ENCODE measurements at places on chromosomes 2 and 18.

DNA sequence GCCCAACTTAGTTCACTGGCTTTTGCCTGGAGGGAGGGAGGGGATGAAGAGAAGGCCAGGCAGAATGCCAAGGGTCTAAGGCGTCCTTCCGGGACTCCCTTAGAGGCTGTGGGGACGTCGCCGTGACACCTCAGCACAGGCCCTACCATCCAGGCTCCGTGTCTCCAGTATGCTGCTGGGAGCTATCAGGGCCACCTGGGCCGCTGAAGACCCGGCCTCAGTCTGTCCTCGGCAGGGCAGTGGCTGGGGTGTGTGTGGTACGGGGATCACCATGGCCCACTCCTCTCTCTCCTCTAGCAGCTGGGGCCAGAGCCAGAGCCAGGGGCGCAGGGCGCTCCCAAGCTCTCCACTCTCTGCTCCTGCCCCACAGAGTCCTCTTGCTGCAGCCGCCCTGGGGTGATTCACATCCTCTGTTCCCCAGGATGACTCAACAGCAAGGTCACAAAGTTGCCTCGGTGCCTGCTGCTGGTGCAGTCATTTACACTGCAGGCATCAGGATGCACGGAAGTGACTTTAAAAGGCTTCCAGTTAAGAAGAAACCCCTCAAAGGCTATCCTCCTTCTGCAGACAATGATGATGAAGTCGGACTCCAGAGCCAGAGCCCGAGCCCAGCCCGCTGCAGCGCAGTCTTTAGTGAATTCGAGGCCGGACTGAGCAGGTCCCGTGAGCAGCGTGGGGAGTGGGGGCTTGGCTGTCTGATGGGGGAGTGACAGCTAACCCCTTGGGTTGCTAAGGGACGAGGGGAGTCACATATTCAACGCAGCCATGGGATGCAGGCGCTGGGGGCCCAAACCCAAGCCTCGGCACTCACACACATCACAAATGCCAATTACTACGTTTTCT is 31.9 kb downstream of the SNORC start:
- peak; percentile 3 for DNase-seq

DNA sequence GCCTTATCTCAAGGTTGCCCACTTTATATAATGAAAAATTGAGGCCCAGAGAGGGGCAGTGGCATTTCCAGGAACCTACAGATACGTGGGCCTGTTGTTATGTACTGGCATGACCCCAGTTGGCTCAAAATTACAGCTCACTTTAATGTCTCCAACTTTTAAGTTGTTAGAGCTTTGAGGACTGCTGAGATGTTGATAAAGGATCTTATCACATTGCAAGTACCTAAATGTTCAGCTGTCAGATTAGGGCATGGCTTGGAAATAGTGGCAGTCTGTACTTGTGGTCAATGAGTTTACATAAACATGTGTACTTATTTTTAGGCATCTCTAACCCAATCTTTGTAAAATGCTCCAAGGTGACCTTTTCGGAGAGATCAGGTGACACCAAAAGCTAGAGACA is 14.6 kb downstream of the SLC4A5 start:
- no peak for DNase-seq

GRCh38 chr18:78860117-78860516 is 119.5 kb upstream of the SALL3 start:
- DNase-seq: no peak

DNA sequence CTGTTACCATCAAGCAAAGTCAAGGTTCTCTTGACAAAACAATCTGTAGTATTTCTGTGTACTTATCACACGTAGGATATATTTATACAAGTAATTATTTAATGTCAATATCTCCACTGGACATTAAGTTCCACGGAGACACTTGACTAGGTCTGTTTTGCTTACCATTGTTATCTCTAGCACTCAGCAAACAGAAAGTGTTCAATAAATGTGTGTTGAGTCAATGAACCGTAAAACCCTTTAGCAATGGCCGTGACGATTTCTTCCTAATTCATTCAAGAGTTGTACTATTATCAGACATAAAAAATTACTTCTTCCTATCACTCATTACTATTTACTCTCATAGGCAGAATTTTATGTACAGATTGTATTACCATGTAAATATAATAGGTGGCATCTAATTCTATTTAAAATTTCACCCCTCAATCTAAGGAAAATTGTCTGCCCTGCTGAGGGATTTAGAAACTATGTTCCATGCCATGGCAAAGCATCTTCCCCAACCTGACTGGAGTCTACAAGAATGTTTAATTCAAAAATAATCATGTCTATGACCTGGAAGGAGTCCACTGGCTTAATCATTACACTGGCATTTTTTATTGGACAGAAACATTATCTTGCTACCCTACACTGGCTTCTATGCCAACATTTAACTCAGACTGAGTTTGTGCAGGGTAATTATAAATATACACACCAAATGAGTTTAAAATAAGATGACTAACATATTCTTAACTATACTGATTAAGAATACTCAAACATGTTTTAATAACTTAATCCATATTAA is 301.9 kb downstream of the ZEB2 start:
- DNase-seq: no peak

DNA sequence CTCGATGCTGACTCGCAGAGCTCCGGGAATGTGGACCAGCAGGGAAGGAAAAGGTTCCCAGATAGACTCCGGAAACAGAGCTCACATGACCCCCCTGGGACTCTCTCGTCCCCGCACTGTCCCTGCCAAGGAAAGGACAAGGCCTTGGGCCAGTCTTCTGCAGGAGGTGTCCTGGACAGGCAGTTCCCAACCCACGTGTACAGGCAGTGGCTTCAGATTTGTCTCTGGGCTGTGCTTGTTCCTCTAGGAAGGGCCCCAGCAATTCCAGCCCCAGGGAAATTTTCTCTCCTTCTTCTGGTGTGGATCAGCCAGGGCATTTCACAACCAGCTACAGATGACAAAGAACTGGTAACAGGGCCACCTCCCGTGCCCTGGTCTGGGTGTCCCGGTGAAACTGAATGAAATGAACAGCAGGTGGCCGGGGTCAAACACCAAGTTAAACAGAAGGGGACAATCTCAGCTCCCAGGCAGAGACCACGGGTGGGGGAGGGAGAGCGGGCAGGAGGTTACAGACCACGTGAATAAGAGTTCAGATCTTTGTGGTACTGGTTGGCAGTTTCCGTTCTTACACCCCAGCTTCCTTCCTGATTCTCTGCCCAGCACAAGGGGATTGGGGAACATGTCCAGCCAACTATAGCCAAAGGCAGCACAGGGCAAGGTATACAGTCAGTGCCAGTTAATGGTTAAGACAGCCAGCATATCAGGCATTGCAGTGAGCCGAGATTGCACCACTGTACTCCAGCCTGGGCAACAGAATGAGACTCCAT is 52.2 kb upstream of the CAB39 start:
- peak; percentile 95 for DNase-seq

GRCh38 chr2:237955640-237956401 is 11.0 kb upstream of the UBE2F start:
- DNase-seq: no peak

GRCh38 chr18:407626-408224 is 92.8 kb downstream of the COLEC12 start:
- no peak for DNase-seq

GRCh38 chr2:118593257-118593656 is 254.2 kb downstream of the EN1 start:
- DNase-seq: no peak

DNA sequence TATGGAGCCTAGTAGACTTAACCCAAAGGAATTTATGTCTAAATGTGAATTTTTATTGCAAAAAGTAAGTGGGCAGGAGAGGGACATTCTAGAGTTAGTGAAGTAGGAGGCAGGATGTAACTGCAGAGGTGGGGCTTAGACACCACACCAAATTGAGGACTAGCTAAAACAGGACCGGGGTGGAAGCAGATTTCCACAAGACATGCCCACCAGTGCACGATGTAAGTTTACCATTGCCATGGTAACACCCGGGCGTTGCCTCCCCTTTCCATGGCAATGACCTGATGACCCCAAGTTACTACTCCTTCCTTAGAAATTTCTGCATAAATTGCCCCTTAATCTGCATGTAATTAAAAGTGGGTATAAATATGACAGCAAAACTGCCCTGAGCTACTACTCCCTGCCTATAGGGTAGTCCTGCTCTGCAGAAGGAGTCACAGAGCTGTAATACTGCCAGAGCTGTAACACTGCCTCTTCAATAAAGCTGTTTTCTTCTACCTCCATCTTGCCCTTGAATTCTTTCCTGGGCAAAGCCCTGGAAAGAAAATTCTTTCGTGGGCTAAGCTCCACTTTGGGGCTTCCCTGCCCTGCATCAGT is 509.7 kb downstream of the ERBB4 start:
- no peak for DNase-seq

- DNase-seq: no peak
These were observed 280.8 kb upstream of the RGPD4 start for GRCh38 chr2:107545851-107546250.

DNA sequence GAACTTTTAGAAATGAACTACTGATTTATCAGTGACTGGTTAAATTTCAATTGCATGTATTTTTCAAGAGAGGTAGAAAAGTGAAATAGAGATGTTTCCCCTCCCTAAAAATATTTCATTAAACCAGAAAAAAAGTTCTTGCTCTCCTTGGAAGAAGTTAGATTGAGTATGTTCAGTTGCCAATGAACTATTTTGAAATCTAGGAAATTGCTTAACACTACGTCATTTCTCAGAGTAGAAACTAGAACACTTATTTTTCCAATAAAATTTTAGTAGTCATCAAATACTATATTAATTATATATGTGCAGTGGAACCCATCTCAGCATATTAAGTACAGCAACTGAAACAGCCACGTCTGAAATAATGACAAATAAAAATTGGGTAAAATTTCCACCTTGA is 51.8 kb upstream of the STAT1 start:
- DNase-seq: peak; percentile 27

DNA sequence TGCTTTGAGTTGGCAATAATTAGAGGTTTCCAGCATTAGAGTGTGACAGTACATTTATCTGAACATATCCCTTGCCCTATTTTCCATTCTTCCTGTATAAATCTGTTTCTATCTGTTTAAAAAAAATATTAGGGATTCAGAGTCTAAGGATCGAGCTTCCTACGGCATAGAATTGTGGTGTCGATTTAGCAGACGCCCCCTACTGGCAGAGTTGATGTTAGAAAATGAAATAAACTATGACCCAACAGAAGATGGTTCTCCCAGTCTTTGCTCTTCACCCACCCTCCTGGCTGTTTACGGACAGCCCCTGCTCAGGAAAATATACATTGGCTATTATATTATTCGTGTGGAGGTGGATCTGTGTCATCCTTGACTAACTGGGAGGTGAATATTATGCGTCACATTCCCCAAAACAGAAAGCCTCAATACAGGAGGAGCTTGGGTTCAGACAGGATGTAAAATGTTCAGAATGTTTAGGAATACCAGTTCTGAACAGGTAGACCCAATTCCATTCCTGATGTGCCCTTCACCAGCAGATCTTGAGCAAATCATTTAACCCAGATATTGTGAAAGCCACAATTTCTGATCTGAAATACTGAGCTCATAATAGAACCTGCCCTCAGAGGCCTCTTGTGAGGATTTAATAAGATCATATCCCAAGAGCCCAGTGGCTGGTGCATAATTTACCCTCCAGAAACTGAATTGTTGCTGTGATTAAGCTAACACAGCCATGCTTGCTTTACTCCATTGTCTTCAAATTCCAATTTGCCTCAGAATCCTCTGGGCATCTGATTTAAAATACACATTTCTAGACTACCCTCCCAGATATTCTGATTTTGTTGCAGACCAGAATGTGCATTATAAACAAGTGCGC is 10.8 kb upstream of the ERMN start:
- DNase-seq: peak; percentile 19

GRCh38 chr18:27185025-27185763 is at the start of gene CHST9:
Gene CHST9, minus strand, starts transcription at chr18:27185308. Its CDS starts 42,499 bp downstream, at chr18:27142809.
- DNase-seq: no peak

DNA sequence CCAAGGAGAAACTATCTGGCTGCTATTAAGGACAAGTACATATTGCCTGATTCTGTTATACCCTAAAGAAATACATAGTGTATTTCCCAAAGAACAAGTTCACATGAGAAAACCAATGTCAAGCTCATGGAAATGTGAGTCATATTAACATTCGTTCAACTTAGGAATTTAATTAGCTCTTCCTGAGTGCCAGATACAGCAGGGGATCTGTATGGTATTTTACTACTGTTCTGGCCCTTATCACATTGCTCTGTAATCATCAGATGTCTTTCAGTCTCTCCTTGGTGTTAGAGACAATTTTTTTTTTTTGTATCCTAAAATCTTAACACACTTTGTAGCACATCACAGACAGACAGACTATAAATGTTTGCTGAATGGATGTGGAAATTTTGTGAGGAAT is 395.0 kb upstream of the CRIM1 start:
- no peak for DNase-seq

GRCh38 chr2:190927301-190927700 is 46.7 kb downstream of the GLS start:
- no peak for DNase-seq

- DNase-seq: peak; percentile 18
These were observed 4.5 kb upstream of the DYM start for GRCh38 chr18:49464718-49465598.

GRCh38 chr2:232870766-232871371 is 805 bp downstream of the SNORC start:
- DNase-seq: no peak

DNA sequence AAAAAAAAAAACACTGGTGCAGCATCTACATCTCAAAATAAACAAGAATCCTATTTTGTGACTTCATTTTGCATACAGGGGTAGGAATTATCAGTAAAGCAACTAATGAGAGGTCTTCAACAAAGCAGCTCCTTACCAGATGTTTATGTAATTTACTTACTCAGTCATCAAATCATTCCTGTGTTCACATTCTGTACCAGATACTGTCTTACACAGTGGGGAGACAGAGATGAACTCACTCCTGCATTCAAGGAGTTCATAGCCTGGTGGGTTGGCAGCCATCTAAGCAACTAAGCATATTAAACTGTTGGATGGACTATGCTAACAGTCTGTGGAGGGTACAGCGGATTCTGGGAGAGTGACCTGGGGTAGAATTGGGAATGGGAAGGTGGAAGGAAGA is 169.0 kb downstream of the OSR1 start:
- DNase-seq: no peak

- no peak for DNase-seq
These were observed 158.1 kb downstream of the GALR1 start for GRCh38 chr18:77407733-77408132.

DNA sequence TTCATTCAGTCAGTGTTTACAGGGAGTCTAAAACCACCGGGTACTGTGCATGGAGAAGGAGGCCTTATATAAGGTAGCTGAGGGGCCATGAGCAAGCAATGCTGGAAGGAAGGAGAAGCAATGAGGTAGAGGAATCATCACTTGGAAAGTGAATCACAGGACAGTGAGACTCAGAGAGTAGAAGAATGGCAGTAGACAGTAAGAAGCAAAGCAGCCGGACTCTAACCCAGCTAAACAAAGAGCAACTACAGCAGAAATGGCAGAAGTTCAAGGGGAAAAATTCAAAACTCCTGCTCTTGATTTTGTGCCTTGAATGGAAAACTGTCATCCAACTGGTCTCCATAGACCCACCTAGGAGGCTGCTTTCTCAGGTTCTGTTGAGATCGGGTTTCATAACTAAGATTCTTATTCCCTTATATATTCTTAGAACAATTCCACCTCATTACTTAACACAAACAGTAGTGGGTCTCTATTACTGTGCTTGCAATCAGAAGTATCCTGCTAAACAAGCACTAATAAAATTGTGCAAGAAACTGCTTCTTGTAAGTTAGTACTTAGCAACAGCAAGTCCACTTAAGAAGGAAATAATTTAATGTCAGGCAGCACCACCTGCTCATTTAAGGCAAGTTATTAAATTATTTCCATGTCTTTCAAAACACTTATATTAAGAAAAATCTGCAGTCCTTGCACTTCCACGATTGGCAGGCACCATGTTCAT is 68.0 kb downstream of the RBMS1 start:
- DNase-seq: no peak

Data from AML-193 (cell line).